Cortex of kidney (tissue), 1 donor: ENCODE measurements at places on chromosomes 2 and 18.

DNA sequence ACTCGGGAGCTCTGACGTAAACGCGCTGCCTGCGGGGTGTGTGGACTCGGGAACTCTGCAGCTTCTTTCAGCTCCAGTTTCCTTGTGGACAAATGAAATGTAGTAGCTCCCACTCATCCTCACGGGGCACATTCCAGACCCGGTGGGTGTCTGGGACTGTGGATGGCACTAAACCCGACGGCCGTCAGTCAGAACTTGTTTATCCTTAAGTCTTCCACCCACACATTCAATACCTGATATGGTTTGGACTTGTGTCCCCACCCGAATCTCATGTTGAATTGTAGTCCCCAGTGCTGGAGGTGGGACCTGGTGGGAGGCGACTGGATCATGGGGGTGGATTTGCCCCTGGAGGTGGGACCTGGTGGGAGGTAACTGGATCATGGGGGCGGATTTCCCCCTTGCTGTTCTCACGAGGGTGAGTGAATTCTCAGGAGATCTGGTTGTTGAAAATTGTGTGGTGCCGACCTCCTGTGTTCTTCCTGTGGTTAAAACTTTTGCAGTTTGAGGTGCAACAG is 81.2 kb upstream of the SNTG2 start:
- DNase-seq, result no peak

DNA sequence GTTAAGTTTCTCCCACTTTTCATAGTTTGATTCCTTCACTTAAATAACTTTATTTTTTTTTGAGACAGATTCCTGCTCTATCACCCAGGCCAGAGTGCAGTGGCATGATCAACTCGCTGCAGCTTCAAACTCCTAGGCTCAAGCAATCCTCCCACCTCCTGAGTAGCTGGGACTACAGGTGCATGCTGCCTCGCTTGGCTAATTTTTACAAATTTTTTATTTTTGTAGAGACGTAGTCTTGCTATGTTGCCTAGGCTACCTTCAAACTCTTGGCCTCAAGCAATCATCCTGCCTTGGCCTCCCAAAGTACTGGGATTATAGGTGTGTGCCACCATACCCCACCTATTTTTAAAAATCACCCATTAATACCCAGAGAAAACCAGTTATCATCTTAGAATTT is 14.2 kb upstream of the WIPF1 start:
- no peak for DNase-seq

GRCh38 chr2:199985625-199986207 is 30.3 kb downstream of the MAIP1 start:
- no peak for DNase-seq

- DNase-seq, result no peak
These were observed 6.5 kb upstream of the COQ10B start for GRCh38 chr2:197446844-197447243.

DNA sequence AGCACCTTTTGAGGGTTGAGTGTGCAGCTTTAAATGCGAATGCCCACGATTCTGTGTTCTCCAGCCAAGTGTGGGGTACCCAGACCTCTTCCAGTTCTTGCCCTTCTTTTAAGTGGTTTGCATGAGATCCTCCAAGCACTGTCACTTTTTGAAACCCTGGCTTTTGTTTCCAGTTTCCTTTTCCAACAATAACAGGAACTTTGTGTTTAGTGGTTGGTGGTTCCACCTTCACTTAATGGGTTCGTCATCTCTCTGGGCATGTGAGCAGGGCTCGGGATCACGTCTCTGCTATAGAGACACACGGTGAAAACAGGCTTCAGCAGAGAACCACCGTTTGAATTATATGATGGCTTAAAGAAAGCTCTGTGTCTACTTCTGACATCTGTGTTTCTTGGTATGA is 197.6 kb downstream of the LDLRAD4 start:
- DNase-seq, result no peak

DNA sequence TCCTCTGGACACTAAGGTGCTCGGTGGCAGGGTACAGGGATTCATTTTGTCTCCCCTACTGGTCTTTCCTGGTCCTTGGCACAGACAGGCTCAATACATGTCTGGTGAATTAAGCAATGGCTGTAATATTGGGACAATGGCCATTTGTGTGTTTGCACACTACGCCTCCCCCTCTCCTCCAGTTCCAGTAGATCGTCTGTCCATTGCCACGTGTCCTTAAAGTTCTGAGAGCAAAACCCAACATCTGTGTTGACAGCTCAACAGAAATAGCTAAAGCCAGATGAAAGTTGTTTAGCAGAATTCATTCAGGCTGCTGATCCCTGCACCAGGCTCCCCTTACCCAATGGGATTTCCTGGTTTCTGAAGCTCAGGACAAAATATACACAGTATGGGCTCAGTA is 9.0 kb upstream of the FABP1 start:
- DNase-seq, result no peak

DNA sequence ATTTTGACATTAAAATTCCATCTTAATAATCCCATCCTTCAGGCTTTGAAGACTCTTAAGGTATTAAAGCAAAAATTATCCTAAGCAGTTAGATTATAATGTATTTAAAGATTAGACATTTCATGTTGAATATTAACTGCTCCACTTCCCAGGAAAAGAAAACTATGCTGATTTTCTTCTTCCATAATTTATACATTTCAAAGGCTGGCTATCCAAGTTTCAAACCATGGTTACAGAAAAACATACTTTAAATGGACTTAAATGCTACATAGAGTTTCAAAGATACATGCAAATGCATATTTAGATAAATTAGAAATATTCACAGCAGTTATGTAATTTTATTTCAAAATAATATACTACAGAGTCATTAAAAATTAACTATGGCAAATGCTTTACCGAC is 1505.6 kb upstream of the ZEB2 start:
- DNase-seq, result no peak

DNA sequence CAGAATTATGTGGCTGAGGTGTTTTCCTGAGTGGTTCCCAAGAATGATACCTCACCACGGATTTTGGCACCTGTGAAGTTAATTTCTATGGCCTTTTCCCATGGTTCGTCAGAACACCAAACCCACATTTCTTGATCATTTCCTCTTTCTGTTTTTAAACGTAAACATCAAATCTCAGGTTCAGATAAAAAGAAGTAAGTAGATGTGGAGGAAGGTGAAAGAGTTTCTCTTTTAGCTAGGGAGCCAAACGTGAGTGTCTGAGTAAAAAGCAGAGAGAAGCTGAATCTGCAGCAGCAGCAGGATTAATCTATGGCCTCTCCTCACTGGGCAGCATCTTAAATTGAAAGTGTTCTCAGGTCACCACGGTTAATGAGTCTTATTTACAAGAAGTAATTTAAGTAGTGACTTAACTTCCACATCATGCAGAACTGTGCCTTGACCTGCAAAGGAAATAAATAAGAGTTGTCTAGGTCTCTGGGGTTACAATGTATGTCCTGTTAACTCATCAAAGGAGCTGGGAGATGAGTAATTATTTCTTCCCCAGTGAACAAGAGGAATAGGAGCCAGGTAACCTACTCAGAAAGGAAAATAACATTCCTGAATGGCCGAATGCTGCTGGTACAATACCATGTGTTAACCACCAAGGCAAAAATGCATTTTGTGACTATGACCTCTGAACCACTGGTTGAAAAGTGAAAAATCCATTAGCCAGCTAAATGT is 139.6 kb upstream of the NETO1 start:
- DNase-seq, result no peak

DNA sequence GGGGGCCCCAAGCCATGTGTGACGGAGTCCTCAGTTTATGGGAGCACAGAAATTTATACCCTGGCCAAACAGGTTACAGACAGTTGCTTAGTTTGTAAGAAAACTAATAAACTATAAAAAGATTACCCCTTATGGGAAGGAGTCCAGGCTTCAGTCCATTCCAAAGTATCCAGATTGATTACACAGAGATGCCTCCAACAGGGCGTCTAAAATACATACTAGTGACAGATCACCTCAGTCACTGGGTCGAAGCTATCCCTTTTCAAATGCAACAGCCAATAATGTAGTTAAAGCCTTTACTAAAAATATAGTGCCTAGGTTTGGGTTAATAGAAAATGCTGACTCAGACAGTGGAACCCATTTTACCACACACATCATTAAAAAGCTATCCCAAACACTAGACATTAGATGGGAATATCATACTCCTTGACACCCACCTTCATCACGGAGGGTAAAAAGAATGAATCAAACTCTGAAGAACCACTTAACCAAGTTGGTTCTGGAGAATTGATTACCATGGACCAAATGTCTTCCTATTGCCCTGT is 10.7 kb downstream of the PRPF40A start:
- no peak for DNase-seq

DNA sequence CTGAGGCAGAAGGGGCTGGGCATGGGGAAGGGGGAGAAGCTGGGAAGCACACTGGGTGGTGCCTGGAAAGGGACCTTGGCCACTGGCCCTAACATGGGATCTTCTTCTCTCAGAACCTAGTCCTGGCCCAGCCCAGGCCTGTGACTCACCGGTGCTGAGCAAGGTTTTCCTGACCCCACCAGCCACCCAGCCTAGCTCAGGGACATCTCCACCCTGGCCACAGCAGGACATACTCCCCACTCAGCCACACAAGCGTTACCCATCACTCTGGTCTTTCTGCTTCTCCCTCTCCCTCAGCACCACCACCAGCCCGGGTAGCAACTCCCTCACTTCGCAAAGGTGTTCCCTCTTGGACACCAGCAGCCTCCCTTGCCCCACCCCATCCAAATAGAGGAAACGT is 22.8 kb downstream of the TNS1 start:
- DNase-seq, result no peak

DNA sequence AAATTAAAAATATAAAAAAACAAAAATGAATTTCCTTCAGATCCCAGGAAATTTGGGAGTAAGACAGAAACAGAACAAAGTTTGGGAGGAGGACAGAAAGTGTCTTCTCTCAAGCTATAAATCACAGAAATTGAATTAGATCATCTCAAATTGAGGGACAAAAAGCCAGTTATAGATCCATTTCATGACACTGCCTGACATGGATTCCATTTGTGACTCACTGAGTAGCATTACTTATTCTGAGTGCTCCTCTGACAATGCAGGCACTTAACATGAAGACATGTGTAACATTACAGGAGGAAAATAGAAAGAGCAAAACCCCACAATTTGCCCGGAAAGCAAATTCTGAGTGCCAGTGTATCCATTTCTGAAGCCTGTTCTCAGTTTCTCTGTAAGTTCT is 63.9 kb upstream of the CREB1 start:
- DNase-seq, result no peak

- no peak for DNase-seq
These were observed 251.3 kb downstream of the RPIA start for GRCh38 chr2:88942798-88943197.

- no peak for DNase-seq
These were observed 39.0 kb downstream of the VAPA start for GRCh38 chr18:9952633-9953416.

DNA sequence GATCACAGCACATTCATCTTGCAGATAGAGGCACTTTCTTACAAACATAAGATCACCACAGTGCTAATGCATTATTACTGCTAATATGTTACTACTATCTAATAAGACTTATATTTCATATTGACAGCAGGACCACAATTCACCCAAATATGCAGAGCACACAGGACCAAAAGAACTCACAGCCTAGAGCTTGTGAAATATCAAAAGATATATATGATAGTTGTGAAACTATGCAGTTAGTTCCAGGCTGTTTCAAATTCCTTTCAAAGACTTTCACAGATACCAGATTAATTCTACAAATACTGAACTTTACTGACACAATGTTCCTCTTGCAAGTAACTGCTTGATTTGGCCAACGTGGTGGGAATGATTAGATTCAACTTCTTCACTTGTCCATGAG is 23.0 kb downstream of the FBXO15 start:
- no peak for DNase-seq

DNA sequence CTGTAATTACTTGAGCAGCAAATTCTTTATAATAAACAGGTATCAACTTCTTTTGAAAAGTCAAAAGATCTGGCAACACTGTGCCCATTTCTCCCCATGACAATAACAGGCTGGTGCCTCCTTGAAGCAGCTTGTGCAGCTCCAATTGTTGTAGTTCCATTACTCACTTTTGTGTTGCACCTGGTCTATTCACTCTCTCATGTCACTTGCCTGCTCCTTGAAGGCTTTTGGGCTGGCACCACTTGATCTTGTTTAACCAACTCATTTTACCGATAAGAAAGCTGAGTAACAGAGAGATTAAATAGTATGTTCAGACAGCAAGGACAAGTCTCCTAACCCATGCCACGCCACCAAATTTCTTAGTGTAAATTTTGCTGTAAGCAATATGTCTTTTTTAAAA is 314.5 kb downstream of the OSR1 start:
- DNase-seq, result no peak

DNA sequence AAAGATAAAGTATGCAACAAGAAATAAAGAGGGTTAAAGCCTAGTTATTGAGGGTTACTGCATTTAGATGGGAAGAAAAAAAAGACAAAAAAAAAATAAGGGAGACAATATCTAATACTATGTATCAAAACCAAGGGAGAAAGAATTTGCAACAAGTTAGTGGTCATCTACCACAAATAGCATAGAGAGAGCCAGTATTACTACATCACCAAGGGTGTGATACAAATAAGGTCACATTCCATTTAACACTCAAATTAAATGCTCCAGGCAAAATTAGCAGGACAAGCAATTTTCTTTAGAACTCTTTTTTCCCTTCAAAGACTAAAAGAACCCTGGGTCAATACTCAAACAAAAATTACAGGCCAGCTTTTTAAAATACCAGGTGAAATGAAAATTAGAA is 115.1 kb upstream of the GULP1 start:
- DNase-seq, result no peak

GRCh38 chr2:26503231-26503880 is 25.4 kb upstream of the OTOF start:
- DNase-seq, result no peak

DNA sequence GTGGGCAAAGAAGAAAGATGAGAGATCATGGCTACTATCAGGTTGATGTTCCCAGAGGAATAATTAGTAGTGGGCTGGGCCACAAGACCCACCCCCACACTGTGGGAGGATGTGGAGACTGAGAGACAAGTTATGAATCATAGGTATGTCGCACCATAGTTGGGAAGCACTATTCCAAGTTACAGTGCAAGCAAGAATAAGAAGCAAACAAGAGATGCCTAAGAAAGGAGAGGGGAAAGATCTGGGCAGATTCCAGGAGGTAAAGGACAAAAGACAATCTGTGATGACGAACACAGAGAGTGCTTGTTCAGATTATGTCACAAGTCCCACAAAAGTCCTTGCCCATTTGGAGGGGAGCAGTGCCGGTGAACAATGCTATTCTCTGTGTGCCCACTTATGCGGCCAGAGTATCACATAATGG is 56.6 kb downstream of the FAM228A start:
- no peak for DNase-seq
